Trophoblast cell (in vitro differentiated cells and primary cell): ENCODE measurements at places on chromosomes 12 and 14.

GRCh38 chr12:120940006-120940405 is 35.8 kb upstream of the SPPL3 start:
- no peak overlapping the region for H3K4me3 ChIP-seq
- H3K36me3 ChIP-seq, result no peaks in the 10 kb centered on the region
- no peak overlapping the region for H3K27ac ChIP-seq
- no peaks in the 10 kb centered on the region for H3K27me3 ChIP-seq
- no peaks in the 10 kb centered on the region for H3K4me1 ChIP-seq

- no peaks in the 10 kb centered on the region for H3K27me3 ChIP-seq
- no peak overlapping the region for H3K27ac ChIP-seq
- no peak for DNase-seq
These were observed 3.2 kb upstream of the TCP11L2 start for GRCh38 chr12:106299202-106299774.

- DNase-seq, result no peak
- peaks cover 2% of the 10 kb centered on the region for H3K4me1 ChIP-seq
- peak overlapping the region; percentile 12 for H3K27ac ChIP-seq
- H3K36me3 ChIP-seq, result no peaks in the 10 kb centered on the region
These were observed 618 bp downstream of the GNPNAT1 start for GRCh38 chr14:52790756-52791222.

DNA sequence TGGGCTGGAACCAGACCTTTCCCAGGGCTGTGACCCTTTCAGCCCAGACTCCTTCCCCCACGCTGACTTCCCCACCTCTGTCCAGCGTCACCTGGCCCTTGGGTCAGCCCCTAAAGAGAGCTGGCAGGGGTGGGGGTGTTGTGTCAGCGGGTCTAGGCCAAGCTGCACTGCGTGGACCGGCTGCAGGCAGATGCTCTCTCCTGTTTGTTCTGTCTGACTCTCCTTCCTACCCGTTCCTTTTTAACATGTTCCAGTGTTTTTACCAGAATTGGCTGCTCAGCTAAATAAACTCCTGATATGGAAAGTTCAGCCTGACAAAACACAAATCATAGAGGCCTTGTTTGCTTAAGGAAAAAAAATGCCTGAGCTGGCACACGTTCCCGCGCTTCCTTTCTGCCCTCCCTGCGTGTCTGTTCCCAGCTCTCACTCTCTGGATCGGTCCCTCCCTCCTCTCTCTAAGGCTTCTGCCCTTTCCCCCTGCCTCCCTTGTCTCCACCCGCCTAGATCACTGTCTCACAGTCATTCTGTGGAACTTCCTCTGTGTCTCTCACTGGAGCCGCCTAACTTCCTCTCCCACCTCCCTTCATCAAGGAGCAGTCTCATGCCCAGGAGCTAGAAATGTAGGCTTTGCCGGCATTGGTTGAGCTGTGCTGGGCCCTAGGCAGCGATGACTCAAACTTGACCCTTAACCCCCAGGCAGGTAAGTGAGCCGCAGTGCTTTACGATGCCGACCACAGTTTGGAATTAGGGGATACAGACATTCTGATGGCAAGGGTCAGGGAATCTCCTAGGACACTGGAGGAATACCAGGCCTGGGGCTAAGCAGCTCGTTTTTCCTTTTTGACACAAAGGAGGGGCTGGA is 15.5 kb upstream of the MLXIP start:
- peak overlapping the region; percentile 94 for H3K27ac ChIP-seq
- no peaks in the 10 kb centered on the region for H3K27me3 ChIP-seq

DNA sequence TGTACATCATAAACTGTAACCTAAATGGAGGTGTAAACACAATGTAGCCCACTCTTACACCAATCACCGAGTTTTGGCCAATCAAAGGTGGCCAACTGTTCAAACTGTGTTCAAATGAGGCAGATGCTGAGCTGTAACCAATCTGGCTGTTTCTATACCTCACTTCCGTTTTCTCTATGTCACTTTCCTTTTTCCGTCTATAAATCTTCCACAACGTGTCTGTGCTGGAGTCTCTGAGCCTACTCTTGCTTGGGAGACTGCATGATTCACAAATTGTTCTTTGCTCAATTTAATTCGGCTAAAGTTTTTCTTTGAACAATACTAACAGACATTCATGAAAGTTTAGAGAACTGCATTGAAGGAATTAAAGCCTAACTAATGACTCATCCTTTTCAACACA is 547.1 kb upstream of the USP15 start:
- no peaks in the 10 kb centered on the region for H3K27me3 ChIP-seq
- H3K36me3 ChIP-seq, result no peaks in the 10 kb centered on the region
- H3K27ac ChIP-seq, result no peak overlapping the region
- H3K4me1 ChIP-seq, result no peaks in the 10 kb centered on the region

- no peaks in the 10 kb centered on the region for H3K27me3 ChIP-seq
- no peak for DNase-seq
- H3K36me3 ChIP-seq, result peaks cover 15% of the 10 kb centered on the region
- H3K27ac ChIP-seq, result no peak overlapping the region
These were observed 89.0 kb downstream of the SETD3 start for GRCh38 chr14:99391671-99392070.

DNA sequence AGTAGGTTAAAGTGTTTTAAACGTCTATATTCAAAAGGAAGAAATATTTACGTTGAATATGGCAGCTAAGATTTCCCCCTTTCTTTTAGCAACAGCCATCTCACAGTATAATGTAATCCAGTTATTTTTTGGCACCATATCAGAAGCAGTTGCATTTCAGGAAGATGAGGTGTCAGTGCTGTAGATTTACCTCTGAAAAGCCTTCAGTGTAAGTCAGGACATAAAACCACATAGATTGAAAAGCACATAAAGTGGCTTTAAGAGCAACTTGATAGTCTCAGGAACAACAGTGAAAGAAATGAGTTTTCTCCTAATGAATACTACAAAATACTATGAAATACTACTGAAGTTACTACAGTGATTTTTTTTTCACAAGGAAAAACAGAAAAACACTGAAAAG is 6.9 kb downstream of the MLH3 start:
- no peaks in the 10 kb centered on the region for H3K27me3 ChIP-seq
- H3K36me3 ChIP-seq, result peaks cover 2% of the 10 kb centered on the region
- H3K27ac ChIP-seq, result no peak overlapping the region
- no peak overlapping the region for H3K4me3 ChIP-seq
- peaks cover 4% of the 10 kb centered on the region for H3K4me1 ChIP-seq
- DNase-seq, result no peak

GRCh38 chr12:51450806-51451205 is 26.2 kb downstream of the SLC4A8 start:
- H3K4me3 ChIP-seq, result no peak overlapping the region
- no peaks in the 10 kb centered on the region for H3K27me3 ChIP-seq
- no peak overlapping the region for H3K27ac ChIP-seq
- DNase-seq, result peak; percentile 8
- no peaks in the 10 kb centered on the region for H3K4me1 ChIP-seq

DNA sequence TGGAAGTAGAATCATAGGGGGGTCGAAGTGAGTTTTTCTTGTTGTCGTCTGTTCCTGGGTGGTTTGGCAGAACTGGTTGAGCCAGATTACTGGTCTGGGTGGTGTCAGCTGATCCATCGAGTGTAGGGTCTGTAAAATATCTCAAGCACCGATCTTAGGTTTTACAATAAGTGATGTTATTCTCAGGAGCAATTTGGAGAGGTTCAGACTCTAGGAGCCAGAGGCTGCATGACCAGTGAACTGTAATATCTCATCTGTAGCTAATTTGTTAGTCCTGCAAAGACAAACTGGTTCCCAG is 9.7 kb upstream of the SERPINA1 start:
- H3K4me3 ChIP-seq, result no peak overlapping the region
- H3K27me3 ChIP-seq, result no peaks in the 10 kb centered on the region
- H3K4me1 ChIP-seq, result peaks cover 18% of the 10 kb centered on the region
- H3K36me3 ChIP-seq, result no peaks in the 10 kb centered on the region
- DNase-seq, result peak; percentile 33

GRCh38 chr14:91315844-91316267 is 71.4 kb upstream of the GPR68 start:
- no peaks in the 10 kb centered on the region for H3K4me1 ChIP-seq
- peaks cover 4% of the 10 kb centered on the region for H3K36me3 ChIP-seq
- H3K27ac ChIP-seq, result no peak overlapping the region

GRCh38 chr14:72577521-72577920 is 316.4 kb downstream of the DPF3 start:
- no peaks in the 10 kb centered on the region for H3K36me3 ChIP-seq
- no peak overlapping the region for H3K27ac ChIP-seq
- no peaks in the 10 kb centered on the region for H3K4me1 ChIP-seq
- no peak overlapping the region for H3K4me3 ChIP-seq

GRCh38 chr14:84527706-84528105 is 1002.2 kb upstream of the FLRT2 start:
- H3K4me3 ChIP-seq, result no peak overlapping the region
- H3K27ac ChIP-seq, result no peak overlapping the region
- no peaks in the 10 kb centered on the region for H3K27me3 ChIP-seq
- no peak for DNase-seq
- no peaks in the 10 kb centered on the region for H3K36me3 ChIP-seq

GRCh38 chr14:101527987-101528386 is 33.3 kb upstream of the DIO3 start:
- H3K4me1 ChIP-seq, result no peaks in the 10 kb centered on the region
- H3K4me3 ChIP-seq, result no peak overlapping the region
- H3K27me3 ChIP-seq, result no peaks in the 10 kb centered on the region
- H3K36me3 ChIP-seq, result no peaks in the 10 kb centered on the region

GRCh38 chr14:94971750-94972149 is 185.6 kb downstream of the DICER1 start:
- no peak overlapping the region for H3K27ac ChIP-seq
- no peaks in the 10 kb centered on the region for H3K36me3 ChIP-seq
- peaks cover 2% of the 10 kb centered on the region for H3K4me1 ChIP-seq
- H3K27me3 ChIP-seq, result no peaks in the 10 kb centered on the region
- H3K4me3 ChIP-seq, result no peak overlapping the region

GRCh38 chr12:8664228-8664913 is 1.7 kb upstream of the MFAP5 start:
- H3K27ac ChIP-seq, result peak overlapping the region; percentile 45
- peaks cover 19% of the 10 kb centered on the region for H3K4me1 ChIP-seq
- H3K27me3 ChIP-seq, result no peaks in the 10 kb centered on the region
- H3K4me3 ChIP-seq, result no peak overlapping the region
- DNase-seq, result no peak

DNA sequence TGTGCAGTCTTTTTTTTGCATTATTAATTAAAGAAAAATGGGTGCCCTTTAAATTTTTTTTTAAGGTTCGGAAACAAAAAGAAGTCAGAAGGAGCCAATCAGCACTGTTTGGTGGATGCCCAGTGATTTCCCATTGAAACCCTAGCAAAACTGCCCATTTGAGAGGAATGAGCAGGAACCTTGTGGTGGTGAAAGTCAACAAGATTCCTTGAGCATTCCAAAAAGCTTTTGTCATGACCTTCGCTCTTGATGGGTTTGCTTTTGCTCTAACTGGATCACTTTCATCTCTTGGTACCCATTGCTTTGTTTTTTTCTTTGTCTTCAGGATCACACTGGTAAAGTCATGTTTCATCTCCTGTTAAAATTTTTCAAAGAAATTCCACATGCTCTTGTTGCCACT is 54.1 kb downstream of the ADIPOR2 start:
- H3K27ac ChIP-seq, result no peak overlapping the region
- no peaks in the 10 kb centered on the region for H3K36me3 ChIP-seq
- no peak overlapping the region for H3K4me3 ChIP-seq
- peak; percentile 29 for DNase-seq

DNA sequence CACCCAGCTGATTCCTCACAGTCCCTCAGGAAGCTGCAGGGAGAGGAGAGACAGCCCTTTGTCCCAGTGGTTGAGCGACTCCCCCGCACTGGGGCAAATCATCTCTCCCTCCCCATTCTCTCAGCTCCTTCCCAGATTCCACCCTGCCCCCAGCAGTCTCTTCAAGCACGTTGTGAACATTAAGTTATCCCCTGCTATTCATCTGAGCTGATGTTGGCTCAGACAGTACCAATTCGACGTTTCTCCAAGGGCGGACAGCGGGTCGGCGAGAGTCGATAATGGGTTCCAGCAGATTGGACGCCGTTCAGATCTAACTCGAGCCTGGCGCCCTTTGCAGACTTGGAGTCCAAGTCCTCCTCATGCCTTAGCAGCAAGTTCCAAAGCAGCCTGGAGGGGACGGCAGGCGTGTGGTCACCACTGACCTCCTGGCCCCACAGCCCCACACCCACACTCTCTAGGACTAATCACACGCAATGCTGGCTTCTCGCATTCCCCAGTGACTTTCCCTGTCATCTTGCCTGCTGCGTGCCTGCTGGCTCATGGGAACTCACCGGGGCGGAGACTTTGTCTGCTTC is 245.9 kb downstream of the CHST11 start:
- no peaks in the 10 kb centered on the region for H3K27me3 ChIP-seq
- H3K4me1 ChIP-seq, result peaks cover 8% of the 10 kb centered on the region
- H3K36me3 ChIP-seq, result no peaks in the 10 kb centered on the region

- no peak overlapping the region for H3K27ac ChIP-seq
- DNase-seq, result no peak
- no peaks in the 10 kb centered on the region for H3K36me3 ChIP-seq
- no peaks in the 10 kb centered on the region for H3K27me3 ChIP-seq
These were observed 174.5 kb downstream of the DACT1 start for GRCh38 chr14:58812050-58812910.

DNA sequence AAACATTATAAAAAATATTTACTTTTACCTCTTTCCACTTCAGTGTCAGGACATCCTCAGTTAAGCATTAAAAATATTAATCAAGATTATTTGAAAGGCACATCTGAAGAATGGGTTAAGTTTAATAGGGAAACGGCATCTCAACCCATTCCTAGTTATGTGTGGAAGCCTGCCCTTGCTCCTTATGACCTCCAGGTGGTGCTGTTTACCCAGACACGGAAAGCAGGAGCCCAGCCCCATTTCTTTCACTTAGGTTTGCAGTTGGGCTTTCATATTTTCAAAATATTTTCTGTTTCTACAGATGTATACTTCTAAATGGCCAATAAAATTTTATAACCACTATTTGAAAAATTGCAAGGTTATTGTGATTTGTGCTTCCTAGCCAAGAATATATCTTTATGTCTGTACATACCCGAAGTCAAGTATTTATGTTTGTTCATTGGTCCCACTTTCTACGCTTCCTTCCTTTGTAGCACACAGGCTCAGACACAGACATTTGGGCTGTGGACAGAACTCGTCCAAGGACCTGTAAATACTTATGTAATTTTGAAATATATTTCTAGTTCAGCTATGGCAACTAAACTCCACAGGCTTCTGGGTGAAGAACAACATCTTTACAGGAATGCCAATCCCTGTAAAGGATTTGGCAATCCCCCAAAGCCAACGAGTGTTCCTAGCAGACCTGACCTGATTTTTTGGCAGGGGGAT is 247.1 kb downstream of the AKAP6 start:
- H3K27ac ChIP-seq, result no peak overlapping the region
- H3K27me3 ChIP-seq, result no peaks in the 10 kb centered on the region
- peak; percentile 24 for DNase-seq
- H3K36me3 ChIP-seq, result no peaks in the 10 kb centered on the region
- H3K4me1 ChIP-seq, result no peaks in the 10 kb centered on the region
- no peak overlapping the region for H3K4me3 ChIP-seq

DNA sequence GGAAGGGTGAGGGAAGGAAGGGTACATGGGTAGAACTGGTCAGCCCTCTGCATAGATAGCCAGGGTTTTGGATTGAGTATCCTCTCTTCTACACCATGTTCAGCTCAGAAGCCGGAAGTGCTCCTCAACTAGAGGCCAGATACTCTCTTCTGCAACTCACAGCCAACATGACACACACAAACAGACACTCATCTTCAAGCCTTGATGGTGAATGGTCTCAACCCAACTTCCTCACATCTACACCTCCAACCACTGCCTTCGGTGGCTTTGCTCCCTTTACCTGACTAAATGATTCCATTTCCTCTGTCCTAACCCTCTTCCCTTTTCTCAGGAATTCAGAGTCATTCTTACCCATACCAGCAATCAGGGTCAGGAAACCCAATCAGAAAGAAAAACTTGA is 7.6 kb upstream of the FKBP11 start:
- H3K4me3 ChIP-seq, result no peak overlapping the region
- no peaks in the 10 kb centered on the region for H3K27me3 ChIP-seq
- H3K27ac ChIP-seq, result no peak overlapping the region
- no peaks in the 10 kb centered on the region for H3K4me1 ChIP-seq

GRCh38 chr12:53299101-53299453 is 418 bp upstream of the MYG1 start:
- H3K27ac ChIP-seq, result peak overlapping the region; percentile 65
- peaks cover 13% of the 10 kb centered on the region for H3K4me1 ChIP-seq
- no peaks in the 10 kb centered on the region for H3K27me3 ChIP-seq
- H3K36me3 ChIP-seq, result peaks cover 16% of the 10 kb centered on the region
